ENCODE measurements at places on chromosomes 4 and X. TPM values are rescaled to one million over a fixed set of nuclear protein-coding genes. Genes with fewer than 3 reads are reported as not detected.

GRCh38 chr4:127669691-127670090 lies 36.9 kb downstream of the INTU start:
- no peak for DNase-seq
- no peaks in the 10 kb centered on the region for H3K4me1 ChIP-seq
- no peak overlapping the region for H3K4me3 ChIP-seq
- no peaks in the 10 kb centered on the region for H3K36me3 ChIP-seq

DNA sequence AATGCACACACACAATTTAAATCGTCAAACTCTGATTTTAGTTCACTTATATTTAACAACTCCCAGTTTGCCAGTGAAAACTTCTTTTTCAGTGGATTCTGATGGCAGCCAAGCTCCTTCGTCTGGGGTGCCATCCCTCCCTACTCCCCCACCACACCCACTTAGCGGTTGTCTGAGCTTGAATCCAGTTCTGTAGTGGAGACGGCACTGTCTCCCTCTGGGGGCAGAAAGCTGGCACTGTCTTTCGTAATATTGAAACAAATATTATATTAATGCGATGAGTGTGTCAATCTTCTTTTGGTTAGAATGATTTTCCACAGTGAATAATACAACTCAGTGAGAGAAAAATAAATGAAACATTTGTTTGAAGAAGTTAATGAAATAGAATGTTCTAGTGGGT lies 5.4 kb downstream of the MEPE start:
- H3K4me1 ChIP-seq, result no peaks in the 10 kb centered on the region
- no peak overlapping the region for H3K27ac ChIP-seq
- no peaks in the 10 kb centered on the region for H3K36me3 ChIP-seq

The C4orf51 gene
- not detected for total RNA-seq

DNA sequence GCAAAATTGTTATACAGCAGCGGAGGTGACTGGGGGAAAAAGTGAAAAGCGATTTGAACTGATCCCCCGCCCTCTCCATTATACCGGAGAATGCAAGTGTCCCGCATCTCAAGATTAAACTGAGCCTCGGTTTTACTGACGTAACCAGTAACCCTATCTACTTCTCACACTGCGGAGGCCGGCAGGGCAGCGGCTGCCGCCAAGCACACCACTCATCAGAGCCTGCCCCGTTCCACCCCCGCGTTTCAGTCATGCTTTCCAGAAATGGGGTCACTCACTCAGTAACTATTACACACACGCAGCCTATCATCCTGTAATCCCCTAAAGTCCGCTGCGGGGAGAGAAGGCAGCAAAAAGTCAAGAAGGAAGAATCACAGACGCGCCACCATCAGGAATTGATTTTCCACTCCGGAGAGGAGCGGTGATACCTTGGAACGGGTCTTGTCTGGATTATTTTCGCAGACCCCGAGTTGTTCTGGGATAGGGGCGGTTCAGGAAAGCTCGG lies 1.4 kb downstream of the RPS6KA3 start:
- peak overlapping the region; percentile 59 for H3K4me3 ChIP-seq
- peak; percentile 68 for DNase-seq
- H3K27me3 ChIP-seq, result peaks cover 4% of the 10 kb centered on the region

- H3K27ac ChIP-seq, result peak overlapping the region; percentile 24
- H3K27me3 ChIP-seq, result no peaks in the 10 kb centered on the region
- H3K4me3 ChIP-seq, result no peak overlapping the region
- peaks cover 23% of the 10 kb centered on the region for H3K4me1 ChIP-seq
Observed at GRCh38 chr4:2862528-2862927, 18.9 kb downstream of the ADD1 start.

The ARR3 gene
- total RNA-seq, result not detected

The FRAS1 gene
- total RNA-seq, result 12.2 TPM

Data from lung (tissue), 17 donors.